Activated T-helper 2 cell treated with anti-CD3 and anti-CD28 coated beads, Interferon-gamma antibody, Interleukin-2, Interleukin-4, amounts not matched to agents 10 μg/mL and 5 μg/mL and 100 μg/mL, durations not matched to agents 14 hours and 24 hours and 36 hours (primary cell): ENCODE measurements at places on chromosomes 2 and 18.

DNA sequence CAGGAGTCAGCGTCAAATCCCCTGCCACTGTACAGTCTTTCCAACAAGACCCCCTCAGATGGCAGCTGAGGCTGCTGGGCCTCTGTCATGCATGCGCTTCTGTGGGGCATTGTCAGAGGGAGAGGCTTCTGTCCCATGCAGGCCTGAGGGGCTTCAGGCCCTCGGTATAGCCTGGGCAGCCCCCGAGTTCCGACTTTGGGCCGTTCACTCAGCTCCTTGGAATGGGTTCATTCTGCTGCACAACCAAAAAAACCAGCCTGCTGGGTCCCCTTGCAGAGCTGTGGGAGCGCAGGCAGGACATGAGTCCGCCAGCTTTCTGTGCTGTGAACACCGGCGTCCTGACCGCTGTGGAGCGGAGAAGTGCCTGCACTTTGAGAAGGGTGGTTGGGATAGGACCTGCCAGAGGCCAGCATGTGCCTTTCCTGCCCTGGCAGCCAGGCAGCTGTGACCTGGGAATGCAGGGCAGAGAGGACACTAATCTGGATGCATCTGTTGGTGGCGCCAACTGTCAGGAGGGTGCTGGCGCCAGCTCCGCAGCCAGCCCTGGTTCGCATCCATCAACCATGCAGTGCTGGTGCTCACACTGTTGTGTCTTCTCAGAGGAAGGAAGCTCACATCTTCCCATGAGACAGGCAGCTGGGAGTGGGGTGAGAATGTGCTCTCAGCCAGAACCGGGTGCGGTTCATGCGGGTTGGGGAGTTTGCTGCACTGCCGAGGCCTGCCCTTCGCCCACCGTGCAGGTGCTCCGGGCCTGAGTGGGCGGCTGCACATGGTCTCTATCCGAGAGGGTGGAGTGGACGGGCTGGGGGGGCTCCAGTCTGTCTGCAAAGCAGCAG, 14.3 kb downstream of the ARHGEF4 start:
- H3K27me3 ChIP-seq: peaks cover 2% of the 10 kb centered on the region
- H3K36me3 ChIP-seq: no peaks in the 10 kb centered on the region
- DNase-seq: no peak
- no peak overlapping the region for H3K27ac ChIP-seq
- no peak overlapping the region for H3K4me3 ChIP-seq
- H3K4me1 ChIP-seq: no peaks in the 10 kb centered on the region

- peaks cover 5% of the 10 kb centered on the region for H3K4me1 ChIP-seq
- no peaks in the 10 kb centered on the region for H3K27me3 ChIP-seq
- H3K36me3 ChIP-seq: no peaks in the 10 kb centered on the region
- no peak overlapping the region for H3K4me3 ChIP-seq
These were observed 154.5 kb downstream of the TPO start for GRCh38 chr2:1567556-1568344.

DNA sequence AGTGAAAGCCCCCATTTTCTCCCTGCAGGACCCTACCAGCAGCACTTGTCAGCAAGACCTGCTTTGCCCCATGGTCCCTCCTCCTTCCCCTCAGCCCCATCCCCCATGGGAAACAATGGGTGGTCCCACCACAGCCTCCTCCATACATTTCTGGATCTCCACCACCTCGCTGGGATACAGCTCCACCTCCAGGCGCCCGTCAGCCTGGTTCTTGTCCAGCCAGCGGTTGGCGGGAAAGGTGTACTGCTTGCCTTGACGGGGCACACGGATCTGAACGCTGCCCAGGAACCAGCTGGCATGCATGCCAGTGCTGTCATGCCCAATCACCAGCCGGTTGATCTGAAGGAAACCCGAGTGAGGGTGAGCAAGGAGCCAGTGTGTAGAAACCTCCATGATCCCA, 90.9 kb downstream of the LOXHD1 start:
- H3K36me3 ChIP-seq: no peaks in the 10 kb centered on the region
- peaks cover 2% of the 10 kb centered on the region for H3K27me3 ChIP-seq
- no peak overlapping the region for H3K4me3 ChIP-seq
- H3K4me1 ChIP-seq: no peaks in the 10 kb centered on the region
- no peak for DNase-seq
- H3K27ac ChIP-seq: no peak overlapping the region

DNA sequence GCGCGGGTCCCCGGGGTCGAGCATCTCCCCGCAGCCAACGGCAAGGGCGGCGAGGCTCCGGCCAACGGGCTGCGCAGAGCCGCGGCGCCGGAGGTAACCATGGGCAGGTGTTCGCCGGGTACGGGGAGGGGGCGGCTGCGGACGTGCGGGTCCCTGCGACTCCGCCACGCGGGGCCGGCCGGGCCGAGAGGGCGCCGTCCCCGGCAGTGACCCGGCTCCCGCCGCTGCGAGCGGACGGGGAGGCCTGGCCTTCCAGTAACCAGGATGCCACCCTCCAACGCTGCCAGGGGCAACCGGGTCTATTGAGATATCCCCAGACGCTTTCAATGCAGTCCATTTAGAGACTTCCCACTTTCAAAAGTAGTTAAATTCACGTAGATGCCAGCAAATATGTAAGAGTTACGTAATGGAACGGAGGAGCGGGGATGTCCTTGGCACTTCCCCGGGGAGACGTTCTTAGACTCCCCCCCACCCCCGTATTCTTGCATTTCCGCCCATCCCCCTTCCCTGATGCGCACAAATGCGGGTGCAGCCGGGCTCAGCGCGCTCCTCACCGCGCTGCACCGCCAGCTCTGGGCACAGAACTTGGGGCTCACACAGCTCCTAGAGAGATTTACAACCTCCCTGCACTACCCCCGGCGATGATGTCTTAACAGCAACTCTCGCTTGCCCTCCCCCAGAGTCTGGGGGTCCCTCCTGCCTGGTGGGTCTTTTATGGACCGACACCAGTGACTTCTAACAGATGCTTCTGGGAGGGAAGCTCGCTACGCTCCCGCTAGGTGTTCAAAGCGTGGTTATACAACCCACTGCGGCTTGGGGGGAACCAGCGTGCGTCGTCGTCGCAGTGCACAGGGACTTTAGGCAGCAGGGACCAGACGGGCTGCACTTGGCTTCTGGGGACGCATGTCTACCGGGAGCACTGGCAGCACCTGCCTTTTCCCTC, 657 bp downstream of the SGPP2 start:
- DNase-seq: no peak
- H3K27ac ChIP-seq: peak overlapping the region; percentile 86
- H3K4me1 ChIP-seq: peaks cover 37% of the 10 kb centered on the region
- peaks cover 21% of the 10 kb centered on the region for H3K27me3 ChIP-seq
- peaks cover 17% of the 10 kb centered on the region for H3K36me3 ChIP-seq

GRCh38 chr2:237815637-237816036, 17.1 kb downstream of the RBM44 start:
- H3K27me3 ChIP-seq: peaks cover 16% of the 10 kb centered on the region
- no peak overlapping the region for H3K4me3 ChIP-seq
- H3K4me1 ChIP-seq: peaks cover 27% of the 10 kb centered on the region
- H3K27ac ChIP-seq: no peak overlapping the region

GRCh38 chr2:110804915-110805314, 72.5 kb downstream of the ACOXL start:
- H3K4me3 ChIP-seq: no peak overlapping the region
- H3K27me3 ChIP-seq: peaks cover 41% of the 10 kb centered on the region
- H3K27ac ChIP-seq: peak overlapping the region; percentile 22
- H3K36me3 ChIP-seq: no peaks in the 10 kb centered on the region
- H3K4me1 ChIP-seq: peaks cover 16% of the 10 kb centered on the region

DNA sequence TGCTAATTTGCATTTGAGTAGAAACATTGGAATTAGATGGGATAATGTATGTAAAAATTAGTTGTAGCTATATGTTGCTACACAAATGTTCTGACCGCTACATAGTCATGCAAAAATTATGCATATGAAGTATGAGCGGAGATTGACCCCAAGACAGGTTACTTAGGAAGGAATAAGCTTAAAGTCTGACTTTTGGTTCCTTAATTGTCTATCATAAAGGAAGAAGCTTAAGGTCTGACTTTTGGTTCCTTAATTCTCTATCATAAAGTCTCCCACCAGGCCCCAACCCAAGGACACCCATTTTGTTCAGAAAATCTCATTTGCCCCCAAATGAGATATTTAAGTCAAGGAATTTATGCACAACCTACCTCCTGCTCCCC, 106.5 kb downstream of the EVA1A start:
- no peaks in the 10 kb centered on the region for H3K4me1 ChIP-seq
- H3K27ac ChIP-seq: no peak overlapping the region
- H3K4me3 ChIP-seq: no peak overlapping the region
- DNase-seq: no peak
- no peaks in the 10 kb centered on the region for H3K36me3 ChIP-seq
- H3K27me3 ChIP-seq: peaks cover 5% of the 10 kb centered on the region

- no peaks in the 10 kb centered on the region for H3K36me3 ChIP-seq
- no peak overlapping the region for H3K4me3 ChIP-seq
- no peaks in the 10 kb centered on the region for H3K27me3 ChIP-seq
- no peak overlapping the region for H3K27ac ChIP-seq
- DNase-seq: no peak
These were observed 116.0 kb downstream of the CDC42EP3 start for GRCh38 chr2:37555457-37555856.

- no peak overlapping the region for H3K27ac ChIP-seq
- no peak overlapping the region for H3K4me3 ChIP-seq
- no peak for DNase-seq
- no peaks in the 10 kb centered on the region for H3K4me1 ChIP-seq
- H3K36me3 ChIP-seq: no peaks in the 10 kb centered on the region
- no peaks in the 10 kb centered on the region for H3K27me3 ChIP-seq
These were observed 58.8 kb downstream of the ST6GAL2 start for GRCh38 chr2:106827158-106827557.

GRCh38 chr18:46821856-46822711, 65.2 kb upstream of the ST8SIA5 start:
- peak overlapping the region; percentile 78 for H3K27ac ChIP-seq
- H3K4me3 ChIP-seq: no peak overlapping the region
- no peaks in the 10 kb centered on the region for H3K27me3 ChIP-seq
- H3K4me1 ChIP-seq: peaks cover 15% of the 10 kb centered on the region
- H3K36me3 ChIP-seq: peaks cover 31% of the 10 kb centered on the region
- DNase-seq: no peak

- H3K27me3 ChIP-seq: peaks cover 28% of the 10 kb centered on the region
- H3K27ac ChIP-seq: peak within 1 kb of the TSS; percentile 91
These were observed at the start of gene RBMS1 for GRCh38 chr2:160493227-160494028. Gene RBMS1 (minus strand): TSS chr2:160493807. CDS start chr2:160493363, 444 bp downstream.
